ENCODE measurements at places on chromosomes 4 and X. TPM values are rescaled to one million over a fixed set of nuclear protein-coding genes. Genes with fewer than 3 reads are reported as not detected.

Gene KLB
- 0.51 TPM for polyA plus RNA-seq

Gene RGN
- not detected for polyA plus RNA-seq

Gene RBMXL3
- polyA plus RNA-seq, result not detected

Gene IL21
- not detected for polyA plus RNA-seq

Gene CT83
- polyA plus RNA-seq, result not detected

Gene MSX1
- 2.9 TPM for polyA plus RNA-seq

Gene POU4F2
- polyA plus RNA-seq, result not detected

Gene FAM47A
- not detected for polyA plus RNA-seq

Gene CFP
- 0.54 TPM for polyA plus RNA-seq

GRCh38 chrX:44400588-44400987 lies 57.1 kb upstream of the EFHC2 start:
- DNase-seq, result no peak

DNA sequence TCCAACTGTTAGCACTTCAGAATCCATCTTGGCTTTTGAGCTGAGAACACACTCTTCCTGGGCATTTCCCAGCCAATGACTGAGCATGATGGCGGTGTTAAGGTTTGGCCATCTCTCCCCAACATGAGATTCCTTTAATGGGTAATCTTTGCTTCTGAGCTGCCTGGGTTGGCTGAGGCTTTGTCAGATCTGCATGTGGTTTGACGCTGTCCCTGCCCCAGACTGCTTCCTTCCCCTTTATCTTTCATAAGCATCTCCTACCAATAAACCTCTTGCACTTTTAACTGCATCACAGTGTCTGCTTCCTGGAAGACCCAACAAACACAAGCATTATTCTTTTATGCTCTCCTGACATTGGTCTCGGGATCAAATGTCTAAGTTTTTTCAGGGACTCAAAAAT lies 31.5 kb upstream of the DIPK2B start:
- no peak for DNase-seq

DNA sequence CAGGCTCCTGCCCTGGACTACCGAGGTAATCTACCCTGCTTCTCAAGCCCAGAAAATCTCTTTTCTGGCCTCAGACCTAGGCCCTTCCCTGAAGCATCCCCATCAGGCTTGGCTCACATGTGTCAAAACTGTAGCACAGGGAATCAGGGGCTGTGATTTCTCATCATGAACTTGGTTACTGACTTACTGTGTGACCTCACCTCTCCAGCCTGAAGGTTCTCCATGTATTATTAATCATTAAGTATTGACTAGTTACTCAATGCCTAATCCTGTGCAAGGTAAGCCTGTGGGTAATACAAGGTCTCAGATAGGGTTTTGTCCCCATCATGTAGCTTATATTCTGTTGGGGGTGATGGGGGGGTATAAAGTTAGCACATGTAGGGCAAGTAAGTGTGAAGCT lies 6.8 kb downstream of the SRPX2 start:
- no peak for DNase-seq

DNA sequence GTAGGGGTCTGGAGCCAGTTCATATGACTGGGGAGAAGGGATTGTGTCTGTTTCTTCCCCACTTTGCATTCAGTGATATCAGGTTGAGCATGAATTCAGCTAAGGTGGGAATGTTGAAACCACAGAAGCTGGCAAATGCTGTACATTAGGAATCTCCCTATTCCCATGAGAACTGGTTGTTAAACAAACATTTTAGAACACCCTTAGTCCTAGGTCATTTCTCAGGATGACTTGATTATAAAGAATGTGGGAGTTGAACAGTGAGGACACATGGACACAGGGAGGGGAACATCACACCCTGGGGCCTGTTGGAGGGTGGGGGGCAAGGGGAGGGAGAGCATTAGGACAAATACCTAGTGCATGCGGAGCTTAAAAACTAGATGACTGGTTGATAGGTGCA lies 62.6 kb upstream of the LIMCH1 start:
- peak; percentile 36 for DNase-seq

- DNase-seq, result no peak
Measured at GRCh38 chr4:6742989-6743388, 27.0 kb downstream of the BLOC1S4 start.

GRCh38 chrX:6946168-6946567 lies 201.3 kb upstream of the STS start:
- no peak for DNase-seq

GRCh38 chr4:54296548-54297203 lies 67.6 kb downstream of the PDGFRA start:
- no peak for DNase-seq

- DNase-seq, result no peak
Measured at GRCh38 chrX:45602151-45602550, 401.5 kb upstream of the DIPK2B start.

DNA sequence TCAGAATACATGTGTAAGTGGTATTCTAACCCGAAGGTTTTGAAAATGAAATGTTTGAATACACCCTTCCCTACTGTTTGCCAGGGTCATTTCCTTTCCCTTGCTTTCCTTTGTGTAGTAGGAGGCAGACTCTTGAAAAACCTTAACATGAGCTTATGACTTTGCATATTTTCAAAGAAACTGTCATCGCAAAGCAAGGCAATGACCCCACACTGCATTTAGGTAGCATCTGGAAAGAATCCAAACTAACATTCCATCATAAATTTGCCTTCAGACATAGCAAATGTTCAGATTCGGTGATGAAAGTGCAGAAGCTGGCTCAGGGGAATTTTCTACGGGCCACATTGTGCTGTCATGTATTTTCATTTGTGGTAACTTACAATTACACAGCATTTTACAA lies 32.3 kb downstream of the SH2D1A start:
- DNase-seq, result no peak

- DNase-seq, result no peak
Measured at GRCh38 chrX:150038315-150038714, 100.0 kb upstream of the EOLA2 start.

DNA sequence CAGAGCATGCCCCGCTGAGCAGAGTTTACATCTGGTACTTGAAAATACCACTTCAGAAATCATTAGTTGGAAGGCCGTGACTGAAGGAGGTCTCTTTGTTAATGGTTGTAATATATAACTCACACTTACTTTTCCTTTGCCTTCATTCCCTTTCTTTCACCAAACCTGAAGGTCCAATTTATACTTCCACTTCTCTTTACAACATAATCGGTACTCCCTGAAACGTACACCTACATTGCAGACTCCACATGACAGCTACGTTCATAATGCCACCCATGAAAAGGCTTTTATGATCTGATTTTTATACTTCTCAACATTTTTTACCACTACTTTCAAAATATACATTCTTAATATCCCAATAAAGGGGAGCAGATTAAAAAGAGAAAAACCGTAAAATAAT lies 298.7 kb downstream of the C4orf33 start:
- DNase-seq, result no peak

- DNase-seq, result no peak
Measured at GRCh38 chr4:90816754-90817153, 689.6 kb downstream of the CCSER1 start.

GRCh38 chr4:90689739-90690138 lies 562.5 kb downstream of the CCSER1 start:
- no peak for DNase-seq

Data from A549 (cell line).